ENCODE measurements at places on chromosomes 16 and 17. TPM values are rescaled to one million over a fixed set of nuclear protein-coding genes. Genes with fewer than 3 reads are reported as not detected.

- DNase-seq: no peak
Observed at GRCh38 chr17:20994779-20995149, 48.0 kb downstream of the USP22 start.

GRCh38 chr17:78819806-78820792 is 20.5 kb downstream of the USP36 start:
- no peak for DNase-seq

- no peak for DNase-seq
Observed at GRCh38 chr17:4220655-4221054, 43.1 kb downstream of the ANKFY1 start.

GRCh38 chr16:3152277-3152990 is 17.6 kb downstream of the ZNF213 start:
- peak; percentile 76 for DNase-seq

DNA sequence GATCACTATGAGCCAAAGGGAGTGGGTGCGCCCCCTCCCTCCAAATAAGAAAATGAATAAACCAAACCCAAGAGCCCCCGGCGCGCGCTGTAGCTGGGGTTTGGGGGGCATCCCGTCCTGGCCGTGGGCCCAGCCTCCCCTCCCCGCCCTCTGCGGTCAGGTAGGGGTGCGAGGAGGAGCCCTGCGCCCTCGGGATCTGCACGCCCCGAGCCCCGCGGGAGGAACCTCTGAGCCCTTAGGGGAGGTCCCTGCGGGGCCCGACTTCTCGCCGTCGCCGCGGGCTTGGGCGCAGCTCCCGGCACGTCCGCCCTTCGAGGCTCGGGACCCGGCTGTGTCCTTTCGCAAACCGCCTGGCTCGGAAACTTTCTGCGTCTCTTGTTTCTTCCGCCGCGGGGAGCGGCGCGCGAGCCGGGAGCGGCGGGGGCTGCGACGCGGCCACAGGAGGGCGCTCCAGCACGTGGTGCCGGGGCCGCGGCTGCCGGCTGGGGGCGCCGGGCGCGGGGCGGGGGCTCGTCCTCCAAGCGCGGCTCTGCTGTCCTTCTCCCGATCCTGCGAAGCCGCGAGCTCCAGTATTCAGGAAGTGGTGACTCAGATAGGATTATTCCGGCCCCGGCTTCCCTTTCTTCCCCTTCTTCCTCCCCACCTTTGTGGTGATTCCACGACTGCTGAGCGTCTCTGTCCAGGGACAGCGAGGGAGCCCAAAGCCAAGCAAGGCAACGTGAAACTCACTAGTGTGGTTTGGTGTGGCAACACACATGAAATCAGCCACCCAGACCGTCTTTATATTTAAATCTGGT is 1.6 kb downstream of the PITPNC1 start:
- DNase-seq: peak; percentile 88

Gene PRR29
- total RNA-seq: not detected

GRCh38 chr16:64882078-64882784 is 239.6 kb downstream of the CDH11 start:
- DNase-seq: no peak

GRCh38 chr17:66748578-66748977 is 86.3 kb upstream of the CACNG5 start:
- no peak for DNase-seq

DNA sequence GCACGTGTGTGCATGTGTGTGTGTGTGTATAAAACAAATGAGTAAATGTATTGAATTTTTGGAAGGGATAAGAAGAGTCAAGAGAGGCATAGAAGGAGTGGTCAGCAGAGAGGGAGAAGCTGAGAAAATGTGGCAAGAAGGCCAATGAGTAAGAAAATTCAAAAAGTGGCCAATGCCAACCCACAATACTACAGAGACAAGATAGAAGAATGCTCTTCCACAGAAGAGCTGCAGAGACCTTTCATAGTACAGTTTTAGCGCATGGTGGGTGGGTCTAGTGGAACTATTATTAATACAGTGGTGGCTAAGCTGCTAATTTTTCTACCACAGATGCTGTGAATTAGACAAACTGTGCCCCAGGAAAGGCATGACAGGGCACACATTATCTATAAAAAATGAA is 233.5 kb downstream of the NTN1 start:
- no peak for DNase-seq

Gene ANKFN1
- not detected for total RNA-seq

Gene KRT24
- total RNA-seq: not detected

DNA sequence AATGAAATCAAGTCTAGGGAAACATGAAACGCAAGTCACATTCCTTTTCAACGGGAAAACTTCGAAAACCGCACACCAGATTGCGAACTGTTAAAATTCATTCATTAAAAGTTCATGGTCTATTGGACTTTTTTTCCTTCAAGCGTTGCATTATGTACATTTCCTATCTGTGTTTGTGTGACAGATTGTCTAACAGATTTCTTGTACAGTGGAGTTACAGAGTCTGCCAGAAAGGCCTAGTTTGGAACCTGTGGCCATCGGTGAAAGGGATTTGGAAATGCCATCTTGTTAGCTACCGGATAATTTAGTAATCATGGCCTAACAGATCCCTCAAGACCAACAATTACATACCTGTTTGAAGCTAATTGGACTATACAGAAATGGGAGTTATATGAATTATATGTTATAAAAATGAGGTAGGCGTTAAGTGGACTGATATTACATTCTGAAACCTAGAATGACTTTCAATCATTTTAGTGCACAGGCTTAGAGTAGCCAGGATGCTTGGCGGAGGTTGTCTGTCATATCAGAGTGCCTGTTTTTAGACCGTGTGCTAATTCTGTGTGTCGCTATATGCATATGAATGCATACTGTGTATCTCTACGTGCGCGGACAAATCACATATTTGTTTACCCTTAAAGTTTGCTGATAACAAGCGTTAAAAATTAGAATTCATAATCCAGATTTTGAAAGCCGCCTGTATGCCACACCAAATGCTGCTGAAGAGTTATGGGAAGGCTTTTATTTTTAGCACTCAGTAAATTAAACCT is 885.4 kb upstream of the RBFOX1 start:
- no peak for DNase-seq

Gene ARHGDIG
- 1.4 TPM for total RNA-seq

Gene ATP2A1
- 0.56 TPM for total RNA-seq

GRCh38 chr16:88923926-88924833 is 52.8 kb downstream of the CBFA2T3 start:
- DNase-seq: no peak

Gene TERB1
- 0.16 TPM for total RNA-seq

Gene MTSS2
- 11.5 TPM for total RNA-seq

- DNase-seq: no peak
Observed at GRCh38 chr17:73278049-73278464, 16.4 kb upstream of the CPSF4L start.

DNA sequence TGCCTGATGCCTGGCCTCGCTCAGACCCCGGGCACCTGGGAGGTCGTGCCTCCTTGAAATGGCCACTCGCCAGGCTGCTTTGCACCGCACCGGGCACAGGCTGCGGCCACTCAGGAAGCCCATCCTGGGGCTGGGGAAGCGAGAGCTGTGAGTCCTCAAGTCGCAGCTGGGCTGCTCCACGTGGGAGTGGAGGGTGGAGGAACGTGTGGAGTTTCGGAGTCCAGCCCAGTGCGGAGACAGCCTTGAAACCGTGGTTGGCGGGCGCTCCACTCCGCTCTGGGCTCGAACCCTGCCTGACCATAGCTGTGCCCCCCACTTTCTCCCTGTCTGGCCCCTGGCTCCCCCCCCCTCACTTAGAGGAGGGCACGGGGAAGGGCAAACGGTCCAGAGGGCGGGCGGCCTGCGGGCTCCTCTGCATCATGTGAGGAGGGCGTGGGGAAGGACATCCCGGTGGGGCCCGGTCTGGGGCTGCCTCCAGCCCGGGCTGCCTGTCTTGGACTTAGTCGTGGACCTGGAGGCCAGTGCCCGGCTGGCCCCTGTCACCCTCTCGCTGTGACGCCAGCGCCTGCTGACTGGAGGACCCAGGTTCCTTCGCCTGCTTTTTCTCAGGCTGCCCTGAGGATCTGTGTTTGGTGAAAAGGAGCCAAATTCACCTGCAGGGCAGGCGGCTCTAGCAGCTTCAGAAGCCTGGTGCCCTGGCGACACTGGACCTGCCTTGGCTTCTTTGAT is 2.5 kb downstream of the UBE2I start:
- no peak for DNase-seq

Gene AGRP
- not detected for total RNA-seq

- no peak for DNase-seq
Observed at GRCh38 chr16:84568066-84568465, 49.8 kb downstream of the COTL1 start.

GRCh38 chr17:80253631-80254395 is 6.8 kb upstream of the RNF213 start:
- no peak for DNase-seq

Gene SCIMP
- total RNA-seq: 1.4 TPM

Gene KCNH6
- total RNA-seq: not detected

GRCh38 chr16:5903153-5903552 is 805.6 kb upstream of the EEF2KMT start:
- DNase-seq: no peak

Gene ALOX12
- not detected for total RNA-seq
